ENCODE measurements at places on chromosomes 1 and 21. TPM values are rescaled to one million over a fixed set of nuclear protein-coding genes. Genes with fewer than 3 reads are reported as not detected.
A peak's percentile ranks its signal among the peaks of the same experiment; 100 is the strongest.

DNA sequence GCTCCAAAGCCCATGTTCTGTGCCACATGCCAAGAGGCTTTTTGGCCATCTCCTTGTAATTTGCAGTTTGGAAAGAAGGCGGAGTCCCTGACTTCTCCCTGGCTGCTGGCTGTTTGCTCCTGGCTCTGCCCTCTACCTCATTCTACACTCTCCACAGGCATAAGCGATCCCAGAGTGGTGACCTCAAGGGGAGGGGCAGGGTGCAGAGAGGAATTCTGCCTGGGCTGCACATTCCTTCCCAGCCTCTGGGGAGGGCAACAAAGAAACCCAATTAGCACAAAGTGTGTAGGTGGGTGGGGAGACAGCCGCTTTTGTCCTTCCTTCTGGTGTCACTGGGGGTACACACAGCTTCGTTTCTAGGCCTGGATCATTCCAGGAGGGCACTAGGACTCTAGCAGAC, 95.3 kb downstream of the HIVEP3 start:
- DNase-seq, result no peak

GRCh38 chr1:179968994-179969919, 14.6 kb downstream of the CEP350 start:
- no peak for DNase-seq

DNA sequence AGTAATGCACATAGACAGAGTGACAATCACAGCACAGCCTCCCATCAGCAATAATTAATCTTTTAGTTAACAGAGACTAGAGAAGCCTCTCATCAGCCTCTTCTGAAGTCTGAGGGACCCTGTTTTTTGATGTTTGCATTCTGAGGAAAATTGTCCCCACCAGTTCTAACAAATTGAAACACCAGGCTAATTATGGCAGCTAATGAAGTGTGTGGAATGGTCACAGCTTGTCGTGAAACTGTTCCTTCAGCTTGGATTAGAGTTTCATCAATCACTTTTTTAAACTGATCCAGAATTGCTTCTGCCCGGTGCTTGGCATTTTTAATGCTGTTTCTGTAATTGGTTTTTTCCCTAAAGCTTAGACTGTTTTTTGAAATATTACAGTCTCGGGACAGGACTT, 208.0 kb downstream of the SPATA17 start:
- no peak for DNase-seq

The DAB1 gene
- total RNA-seq, result 1.2 TPM

DNA sequence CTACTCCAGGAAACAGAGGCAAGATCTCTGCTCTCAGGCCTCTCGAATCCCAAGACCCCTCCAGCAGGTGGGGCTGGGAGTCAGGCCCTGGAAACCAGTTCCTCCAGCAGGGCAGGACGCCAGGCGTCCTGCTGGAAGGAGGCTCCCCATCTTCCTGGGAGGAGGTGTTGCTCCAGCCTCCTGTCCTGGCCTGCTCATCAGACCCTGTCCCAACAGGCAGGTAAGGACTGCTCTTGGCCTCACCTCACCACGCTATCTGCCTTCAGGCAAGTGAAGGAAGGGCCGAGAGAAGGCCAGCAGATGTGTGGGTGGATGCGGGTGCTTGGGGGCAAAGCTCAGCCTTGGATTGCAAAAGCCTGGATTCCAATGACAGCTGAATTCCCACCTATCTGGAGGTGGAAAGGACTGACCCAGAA, 82.9 kb downstream of the SSBP3 start:
- DNase-seq, result peak; percentile 38

The C1orf232 gene
- total RNA-seq, result not detected

DNA sequence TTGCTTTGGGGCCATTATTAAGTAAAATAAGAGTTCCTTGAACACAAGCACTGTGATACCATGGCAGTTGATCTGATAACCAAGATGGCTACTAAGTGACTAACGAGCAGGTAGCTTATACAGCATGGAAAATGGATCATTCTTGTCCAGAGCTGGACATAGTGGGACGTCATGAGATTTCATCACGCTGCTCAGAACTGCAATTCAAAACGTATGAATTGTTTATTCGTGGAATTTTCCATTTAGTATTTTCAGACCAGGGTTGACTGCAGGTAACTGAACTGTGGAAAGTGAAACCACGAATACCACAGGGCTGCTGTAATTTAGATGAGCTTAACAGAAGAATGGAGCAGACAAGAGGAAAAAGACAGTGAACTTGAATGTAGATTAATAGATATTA, 38.9 kb downstream of the CCDC18 start:
- DNase-seq, result no peak

The UBIAD1 gene
- total RNA-seq, result 12.3 TPM

DNA sequence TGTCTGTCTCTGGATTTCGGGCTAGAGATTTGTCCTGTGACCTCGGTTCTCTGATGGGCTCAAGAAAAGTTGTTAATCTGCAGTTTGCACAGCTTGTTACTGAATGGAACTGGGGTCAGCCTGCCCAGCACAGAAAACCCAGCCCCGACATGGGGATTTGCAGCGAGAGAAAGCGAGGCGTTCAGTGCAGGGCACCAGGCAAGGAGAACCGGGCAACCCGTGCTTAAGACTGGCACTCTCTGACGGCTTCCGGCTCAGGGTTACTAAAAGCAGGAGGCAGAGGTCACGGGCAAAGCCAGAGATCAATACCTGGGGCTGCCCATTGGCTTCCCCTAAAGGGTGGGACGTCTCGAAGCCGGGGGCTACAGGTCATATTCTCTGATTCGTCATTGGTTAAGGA, 29.9 kb upstream of the COL6A1 start:
- DNase-seq, result no peak

DNA sequence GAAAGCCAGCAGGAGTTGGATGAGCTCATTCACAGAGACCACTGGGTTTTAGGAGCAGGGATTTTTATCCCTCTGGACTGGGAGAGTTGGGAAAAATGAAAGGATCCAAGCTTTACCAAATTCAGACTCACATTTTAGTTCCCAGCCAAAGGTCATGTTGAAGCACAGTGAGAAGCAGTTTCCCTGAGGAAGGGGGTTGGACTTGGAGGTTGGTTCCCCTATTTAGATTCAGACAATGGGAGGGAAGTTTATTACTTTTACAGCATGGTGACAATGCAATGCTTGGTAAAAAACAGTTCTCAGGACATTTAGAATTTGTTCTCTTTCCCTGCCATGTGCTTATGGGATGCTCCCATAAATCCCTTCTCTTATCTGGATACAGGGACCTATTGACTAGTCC, 57.3 kb upstream of the ZNF648 start:
- no peak for DNase-seq

The ATP5PO gene
- total RNA-seq, result 313 TPM

GRCh38 chr1:41642922-41643821, 158.7 kb upstream of the EDN2 start:
- peak; percentile 2 for DNase-seq

The UTS2 gene
- total RNA-seq, result not detected

The RLF gene
- total RNA-seq, result 14.5 TPM

GRCh38 chr1:230067419-230067870, 407 bp downstream of the GALNT2 start:
- peak; percentile 40 for DNase-seq

The CLDN19 gene
- not detected for total RNA-seq

DNA sequence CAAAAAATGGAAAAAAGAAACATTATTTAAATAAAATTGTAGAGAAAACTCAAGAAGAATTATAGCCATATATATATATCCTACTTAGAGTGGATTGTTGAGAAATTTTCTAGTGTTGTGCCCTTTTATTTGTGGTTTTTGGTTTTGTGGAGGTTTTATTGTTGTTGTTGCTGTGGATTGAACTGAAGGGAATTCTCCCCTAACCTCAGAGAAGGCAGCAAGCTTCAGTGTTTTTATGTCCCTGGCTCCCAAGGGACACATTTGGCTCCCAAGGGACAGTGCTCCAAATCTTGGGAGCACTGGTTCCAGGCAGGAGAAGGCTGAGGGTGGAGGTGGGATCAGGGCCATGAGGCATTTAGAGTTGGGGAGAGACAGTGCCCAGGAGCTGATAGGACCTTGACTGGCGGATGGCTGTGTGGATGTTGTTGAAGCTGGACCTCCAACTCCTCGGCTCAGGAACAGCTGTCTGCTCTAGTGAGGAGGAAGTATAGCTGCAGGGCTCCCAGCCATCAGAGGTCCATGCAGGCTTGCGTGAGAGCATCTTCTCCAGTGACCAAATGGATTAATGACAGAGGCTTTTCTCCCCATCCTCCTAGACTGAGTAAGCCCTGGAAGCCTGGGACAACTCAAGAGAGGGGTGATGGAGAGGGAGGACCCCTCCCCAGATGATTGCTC, 100.5 kb downstream of the TEX35 start:
- no peak for DNase-seq

DNA sequence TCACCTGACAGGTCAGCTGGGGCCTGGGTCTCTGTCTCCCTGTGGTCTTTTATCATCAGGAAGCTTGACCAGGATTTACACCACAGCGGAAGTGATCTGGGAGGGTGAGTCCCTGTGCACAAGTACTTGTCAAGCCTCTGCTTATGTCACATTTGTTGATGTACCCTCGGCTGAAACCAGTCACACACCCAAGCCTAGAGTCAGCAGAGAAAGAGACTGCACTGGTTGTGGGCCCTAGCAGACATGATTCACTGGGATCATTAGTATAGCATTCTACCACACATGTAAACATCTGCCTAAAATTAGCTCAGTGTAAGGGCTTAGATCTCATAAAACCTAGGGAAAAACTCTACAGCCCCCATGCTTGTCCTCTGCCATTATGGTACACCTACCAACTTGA, 79.3 kb upstream of the LAMC2 start:
- DNase-seq, result no peak

The MMP23B gene
- total RNA-seq, result 5.9 TPM

The LAMTOR5 gene
- 54.8 TPM for total RNA-seq

GRCh38 chr1:161954050-161954449, 69.6 kb downstream of the OLFML2B start:
- DNase-seq, result no peak

The GBP6 gene
- total RNA-seq, result not detected

The SIK1 gene
- 47.5 TPM for total RNA-seq

The AMY2A gene
- not detected for total RNA-seq

GRCh38 chr1:3155056-3155925, 86.3 kb downstream of the PRDM16 start:
- DNase-seq, result no peak

The CLCA1 gene
- total RNA-seq, result 156 TPM

- no peak for DNase-seq
Observed at GRCh38 chr1:4971666-4972065, 317.3 kb downstream of the AJAP1 start.

DNA sequence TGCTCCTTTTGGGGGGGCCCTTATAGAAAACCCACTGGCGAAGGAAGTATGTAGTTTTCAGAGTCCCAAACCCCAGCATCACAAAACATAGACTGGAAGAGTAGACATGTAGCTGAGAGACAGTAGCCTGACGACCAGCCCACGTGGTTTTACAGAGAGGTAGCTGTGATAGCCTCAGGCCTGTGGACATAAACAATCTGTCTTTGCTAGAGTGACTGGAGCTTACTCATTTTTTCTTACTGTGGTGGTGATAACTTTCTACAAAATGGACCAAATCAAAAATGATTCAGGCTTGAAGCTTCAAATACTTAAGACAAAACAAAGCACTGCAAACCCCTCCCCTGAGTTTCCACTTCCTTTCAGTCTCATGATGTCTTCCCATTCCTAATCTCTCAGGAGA, 497.0 kb downstream of the RWDD3 start:
- DNase-seq, result no peak

The MX1 gene
- total RNA-seq, result 48.3 TPM

The ACBD3 gene
- total RNA-seq, result 29.2 TPM

GRCh38 chr1:93814795-93815340, 64.1 kb downstream of the DNTTIP2 start:
- no peak for DNase-seq

Data from transverse colon (tissue), 4 donors.